ENCODE measurements at places on chromosomes 7 and 10.

GRCh38 chr7:81768951-81769778 lies 682 bp downstream of the HGF start:
- DNase-seq, result no peak

- DNase-seq, result no peak
These were observed 136.1 kb downstream of the SLIT1 start for GRCh38 chr10:97049670-97050069.

DNA sequence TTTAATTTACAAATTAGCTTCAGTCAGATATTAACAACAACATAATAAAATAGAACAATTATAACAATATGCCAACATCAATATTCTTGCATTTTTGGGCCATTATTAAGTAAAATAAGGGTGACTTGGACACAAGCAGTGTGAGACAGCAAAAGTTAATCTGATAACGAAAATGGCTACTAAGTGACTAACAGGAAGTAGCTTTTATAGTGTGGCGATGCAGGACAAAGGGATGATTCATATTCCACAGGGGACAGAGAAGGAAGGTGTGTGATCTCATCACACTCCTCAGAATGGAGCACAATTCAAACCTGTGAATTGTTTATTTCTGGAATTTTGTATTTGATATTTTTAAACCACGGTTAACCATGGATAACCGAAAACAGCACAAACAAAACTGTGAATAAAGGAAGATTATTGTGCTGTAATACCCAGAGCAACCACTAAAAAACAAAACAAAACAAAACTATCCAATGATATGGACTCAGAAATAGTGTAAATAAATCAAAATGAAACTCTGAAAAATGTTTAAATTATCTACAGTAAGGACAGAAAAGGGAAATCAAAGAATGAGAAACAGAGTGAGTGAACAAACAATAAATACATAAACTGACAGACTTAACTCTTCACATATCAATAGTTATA lies 66.9 kb upstream of the TFEC start:
- DNase-seq, result no peak

- no peak for DNase-seq
These were observed 251.4 kb upstream of the ZMIZ1 start for GRCh38 chr10:78817361-78817760.

DNA sequence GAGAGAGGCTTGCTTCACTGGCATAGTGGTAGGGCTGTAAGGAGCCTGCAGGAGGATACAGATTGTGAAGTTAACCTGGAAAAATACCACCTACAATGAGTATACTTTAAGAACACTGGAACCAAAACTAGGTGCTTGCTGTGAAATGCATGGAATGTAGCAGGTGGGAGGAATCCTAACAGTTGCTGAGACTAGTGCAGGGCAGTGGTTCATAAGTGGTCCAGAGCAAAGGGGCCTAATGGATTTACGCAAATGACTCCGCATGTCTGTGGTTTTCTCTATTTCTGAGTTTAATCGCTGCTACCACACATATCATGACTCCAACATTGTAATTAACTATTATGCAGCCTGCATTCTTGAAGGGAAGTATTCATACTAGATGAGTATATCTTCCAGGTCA lies 218.4 kb downstream of the CHRM2 start:
- DNase-seq, result no peak

DNA sequence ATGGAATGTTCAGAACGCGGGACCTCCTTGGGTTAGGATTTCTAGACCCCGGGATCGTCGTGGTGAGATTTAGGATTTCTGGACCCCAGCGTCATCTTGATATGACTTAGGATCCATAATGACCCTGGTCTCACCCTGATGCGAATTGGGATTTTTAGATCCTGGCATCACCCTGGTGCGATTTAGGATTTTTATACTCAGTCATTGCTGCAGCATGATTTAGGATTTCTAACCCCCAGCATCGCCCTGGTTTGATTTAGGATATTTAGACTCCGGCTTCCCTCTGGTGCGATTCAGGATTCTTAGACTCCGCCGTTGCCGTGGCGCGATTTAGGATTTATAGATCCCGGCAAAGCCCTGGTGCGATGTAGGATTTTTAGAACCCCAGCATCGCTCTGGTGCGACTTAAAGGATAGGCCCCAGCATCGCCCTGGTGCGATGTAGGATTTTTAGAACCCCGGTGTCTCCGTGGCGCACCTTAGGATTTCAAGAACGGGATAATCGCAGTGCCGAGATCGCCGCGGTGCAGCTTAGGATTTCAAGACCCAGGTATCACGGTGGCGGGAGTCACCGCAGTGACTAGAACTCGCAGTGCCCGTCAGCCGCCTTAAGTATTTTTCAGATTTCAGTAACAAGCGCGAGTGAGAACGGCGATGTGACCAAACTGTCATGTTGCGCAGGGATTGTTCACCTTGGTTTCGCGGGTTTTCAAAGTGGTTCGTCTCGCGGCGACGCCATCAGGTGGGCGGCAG lies 814 bp downstream of the MEST start:
- no peak for DNase-seq

Data from SHP77 (cell line).